ENCODE measurements at places on chromosomes 2 and 18.

- no peak for DNase-seq
These were observed 131.2 kb downstream of the TRIB2 start for GRCh38 chr2:12847694-12848575.

DNA sequence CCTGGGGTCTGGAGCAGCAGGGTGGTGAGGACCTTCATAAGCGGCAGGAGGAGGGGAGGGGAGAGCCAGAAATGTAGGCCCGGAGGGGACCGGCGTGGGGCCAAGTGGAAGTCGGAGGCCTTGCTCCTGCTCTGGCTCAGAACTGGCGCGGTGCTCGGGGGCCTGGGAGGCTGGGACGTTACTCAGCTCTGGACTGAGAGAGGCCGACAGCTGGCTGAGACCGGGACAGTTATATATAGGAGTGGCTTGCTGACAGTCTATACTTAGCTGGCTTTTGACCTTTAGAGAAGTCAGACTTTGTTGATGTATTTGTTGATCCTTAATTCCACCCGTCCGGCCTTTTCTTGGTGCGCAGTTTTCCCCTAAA, 15.7 kb downstream of the IGFBP5 start:
- no peak for DNase-seq

GRCh38 chr2:179954026-179954425, 53.1 kb downstream of the CWC22 start:
- peak; percentile 85 for DNase-seq

- no peak for DNase-seq
These were observed 80.2 kb upstream of the COL3A1 start for GRCh38 chr2:188893972-188894371.

- no peak for DNase-seq
These were observed 43.9 kb upstream of the TRIB2 start for GRCh38 chr2:12672711-12673315.

DNA sequence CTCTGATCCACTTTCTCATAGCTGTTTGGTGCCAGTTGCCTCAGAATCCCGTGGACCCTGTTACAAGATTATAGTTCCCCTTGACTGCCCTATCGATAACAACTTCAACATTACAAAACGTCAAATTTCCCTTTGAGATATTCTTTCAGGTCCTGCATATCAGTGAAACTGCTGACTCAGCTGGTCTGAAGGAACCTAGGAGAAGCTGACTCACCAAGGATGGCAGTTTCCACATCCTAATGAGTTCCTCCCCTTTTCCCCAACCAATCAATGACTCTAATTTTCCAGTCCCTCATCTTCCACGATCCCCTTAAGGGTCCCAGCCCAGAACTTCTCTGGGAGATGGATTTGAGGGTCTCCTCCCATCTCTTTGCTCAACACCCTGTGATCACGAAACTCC, 27.6 kb upstream of the GNAL start:
- no peak for DNase-seq

- peak; percentile 84 for DNase-seq
These were observed 41.9 kb upstream of the PTMA start for GRCh38 chr2:231666171-231667095.

GRCh38 chr2:213703406-213704098, 419.3 kb downstream of the SPAG16 start:
- DNase-seq: no peak

DNA sequence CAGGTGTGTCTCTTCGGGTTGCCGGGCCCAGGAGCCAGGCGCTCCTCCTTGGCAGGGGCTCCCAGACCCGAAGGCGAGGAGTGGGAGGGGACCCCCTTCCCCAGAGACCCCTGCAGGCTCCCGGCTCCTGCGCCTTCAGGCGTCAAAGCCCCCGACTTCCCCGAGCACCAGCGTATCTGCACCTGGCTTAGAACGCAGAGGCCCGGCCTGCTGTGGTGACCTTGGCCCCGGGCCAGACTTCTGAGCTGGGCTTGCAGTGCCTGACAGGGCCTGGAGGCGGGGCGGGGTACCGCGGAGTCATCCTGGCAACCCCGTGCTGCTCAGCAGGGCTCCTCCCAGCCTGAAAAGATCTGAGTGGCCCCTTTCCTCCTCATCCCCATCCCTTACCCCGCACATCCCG, 27.0 kb downstream of the SKA1 start:
- peak; percentile 23 for DNase-seq
